Stimulated activated naive CD8-positive, alpha-beta T cell treated with anti-CD3 and anti-CD28 coated beads, Interleukin-15, Interleukin-2, amounts not matched to agents 100 U/mL and 50 U/mL, for 24 hours (primary cell): ENCODE measurements at places on chromosomes 7 and 10.

GRCh38 chr7:120987280-120987679 lies 1.2 kb upstream of the CPED1 start:
- no peak for DNase-seq

DNA sequence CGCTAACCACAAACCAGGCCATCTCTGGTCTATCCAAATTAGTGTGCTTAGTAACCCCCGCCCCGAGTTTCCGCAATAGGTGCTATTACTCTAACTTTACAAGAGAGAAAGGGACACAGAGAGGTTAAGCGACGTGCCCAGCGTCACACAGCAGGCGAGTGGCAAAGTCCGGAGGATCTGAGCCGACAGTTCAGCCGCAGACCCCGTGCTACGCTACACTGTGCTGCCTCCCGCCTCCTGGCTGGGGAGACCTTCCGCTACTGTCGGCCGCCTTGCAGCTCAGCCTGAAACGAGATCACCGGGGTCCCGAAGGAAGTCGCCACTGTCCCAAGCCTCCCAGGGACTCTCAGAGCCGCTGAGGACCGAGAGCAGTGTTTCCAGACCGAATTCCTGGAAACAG lies 799 bp downstream of the INTS1 start:
- no peak for DNase-seq

DNA sequence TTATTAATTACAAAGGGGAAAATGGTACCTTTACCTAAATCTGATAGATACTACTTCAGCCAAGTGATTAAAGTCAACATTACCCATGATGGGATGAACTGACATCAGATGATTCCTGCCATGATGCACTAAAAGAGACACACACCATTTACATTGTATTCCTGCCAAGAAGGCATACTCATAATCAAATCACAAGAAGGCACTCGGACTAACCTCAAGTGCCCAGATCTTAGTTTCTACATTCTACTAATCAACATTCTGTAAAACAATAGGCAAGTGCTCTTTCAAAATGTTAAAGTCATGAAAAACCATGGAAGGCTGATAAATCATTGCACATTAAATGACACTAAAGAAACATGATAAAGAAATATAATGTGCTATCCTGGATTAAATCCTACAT lies 44.4 kb downstream of the SLC35G1 start:
- no peak for DNase-seq

- DNase-seq: no peak
Measured at GRCh38 chr7:66047426-66047825, 28.2 kb upstream of the ASL start.

DNA sequence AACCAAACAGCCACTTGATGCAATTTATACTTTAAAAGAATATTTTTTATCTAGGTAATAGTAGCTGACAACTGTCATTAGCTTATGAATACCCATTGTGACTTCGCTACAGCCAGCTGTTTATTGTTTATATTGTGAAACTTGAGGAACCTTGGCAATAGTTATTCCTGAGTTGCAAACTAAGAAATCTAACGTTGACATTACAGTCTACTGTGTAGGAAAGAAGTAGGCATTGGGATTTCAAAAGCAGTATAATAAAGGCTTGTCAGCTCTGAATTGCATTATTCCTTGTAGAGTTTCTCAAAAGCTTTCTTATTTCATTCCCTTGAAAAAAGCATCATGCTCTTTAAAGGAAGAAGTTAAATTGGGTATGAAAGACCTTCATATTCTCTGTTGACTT lies 42.7 kb upstream of the OIT3 start:
- DNase-seq: no peak

GRCh38 chr10:132094581-132095234 lies 29.0 kb downstream of the JAKMIP3 start:
- DNase-seq: no peak

- no peak for DNase-seq
Measured at GRCh38 chr10:121495719-121496118, 102.5 kb downstream of the FGFR2 start.

- peak; percentile 55 for DNase-seq
Measured at GRCh38 chr7:151838861-151839381, 38.0 kb downstream of the PRKAG2 start.
